ENCODE measurements at places on chromosomes 1 and 21.

GRCh38 chr1:232751393-232752140 lies 53.6 kb upstream of the MAP10 start:
- DNase-seq: no peak

GRCh38 chr1:211376807-211377470 lies 50.3 kb downstream of the TRAF5 start:
- no peak for DNase-seq

GRCh38 chr1:189616893-189617292 lies 860.8 kb downstream of the BRINP3 start:
- DNase-seq: peak; percentile 51

DNA sequence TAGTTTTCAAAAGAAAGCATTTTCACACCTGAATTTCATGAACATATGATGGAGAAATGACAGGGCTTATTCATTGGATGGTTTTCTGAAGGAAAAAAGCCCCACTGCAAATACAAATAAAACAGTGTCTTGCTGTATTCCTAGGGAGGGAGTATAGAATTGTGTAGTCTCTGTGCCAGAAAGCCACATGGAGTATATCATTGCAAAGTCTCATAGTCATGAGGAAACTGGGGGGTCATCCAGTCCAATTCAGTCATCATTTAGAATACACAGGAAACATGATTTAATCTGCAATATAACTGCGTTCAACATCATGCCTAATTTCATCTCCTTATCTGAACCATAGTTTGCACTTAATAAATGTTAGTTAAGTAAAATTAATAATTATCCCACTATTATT lies 222.3 kb downstream of the NTNG1 start:
- DNase-seq: no peak

- DNase-seq: no peak
Measured at GRCh38 chr1:102821707-102822106, 286.6 kb downstream of the COL11A1 start.

DNA sequence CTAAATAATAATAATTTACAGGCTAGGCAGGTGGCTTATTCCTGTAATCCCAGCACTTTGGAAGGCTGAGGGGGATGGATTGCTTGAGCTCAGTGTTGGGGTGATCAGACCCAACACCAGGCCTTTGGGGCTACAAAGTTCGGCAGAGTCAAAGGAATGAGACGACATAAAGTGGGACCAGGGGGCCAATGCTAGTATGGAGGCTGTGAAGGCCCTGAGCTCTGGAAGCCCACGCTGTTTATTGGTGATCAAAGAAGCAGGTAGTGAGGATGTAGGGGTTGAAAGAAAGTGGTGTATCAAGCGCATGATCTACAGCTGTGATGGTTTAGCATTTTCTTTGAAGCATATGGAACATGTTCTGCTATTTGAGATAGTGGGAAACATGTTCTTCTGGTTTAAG lies 5.6 kb downstream of the BTBD8 start:
- peak; percentile 8 for DNase-seq

- no peak for DNase-seq
Measured at GRCh38 chr1:41354956-41355355, 6.3 kb upstream of the FOXO6 start.

Measured in fibroblast of pulmonary artery (primary cell).